ENCODE measurements at places on chromosomes 6 and 20.

- no peak for DNase-seq
Observed at GRCh38 chr20:46171909-46172308, 53.8 kb downstream of the CD40 start.

DNA sequence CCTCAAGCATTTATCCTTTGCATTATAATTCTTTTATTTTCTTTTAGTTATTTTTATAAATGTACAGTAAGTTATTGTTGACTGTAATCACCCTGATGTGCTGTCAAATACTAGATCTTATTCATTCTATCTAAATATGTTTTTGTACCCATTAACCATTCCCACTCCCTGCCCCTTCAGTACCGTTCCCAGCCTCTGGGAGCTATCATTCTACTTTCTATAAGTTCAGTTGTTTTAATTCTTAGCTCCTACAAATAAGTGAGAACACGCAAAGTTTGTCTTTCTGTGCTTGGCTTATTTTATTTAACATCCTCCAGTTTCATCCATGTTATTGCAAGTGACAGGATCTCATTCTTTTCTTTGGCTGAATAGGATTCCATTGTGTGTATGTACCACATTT is 12.5 kb upstream of the ERVFRD-1 start:
- no peak for DNase-seq

DNA sequence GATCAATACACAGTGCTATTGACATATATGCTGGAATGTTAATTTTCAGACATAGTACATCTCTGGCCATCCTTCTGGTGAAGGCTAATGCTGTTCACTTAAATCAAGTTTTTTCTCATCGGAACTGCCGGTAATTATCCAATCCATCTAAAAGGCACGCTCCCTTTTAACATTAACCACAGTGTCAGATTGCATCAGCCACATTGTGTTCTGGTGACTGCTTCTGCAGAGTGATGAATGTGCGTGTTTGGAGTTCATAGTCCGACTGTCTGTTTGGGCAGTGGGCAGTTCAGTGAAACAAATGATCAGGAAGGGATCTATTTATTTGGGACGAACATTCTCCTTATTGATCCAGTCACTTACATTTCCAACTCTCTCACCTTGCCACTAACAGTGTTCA is 49.5 kb downstream of the SOBP start:
- no peak for DNase-seq

DNA sequence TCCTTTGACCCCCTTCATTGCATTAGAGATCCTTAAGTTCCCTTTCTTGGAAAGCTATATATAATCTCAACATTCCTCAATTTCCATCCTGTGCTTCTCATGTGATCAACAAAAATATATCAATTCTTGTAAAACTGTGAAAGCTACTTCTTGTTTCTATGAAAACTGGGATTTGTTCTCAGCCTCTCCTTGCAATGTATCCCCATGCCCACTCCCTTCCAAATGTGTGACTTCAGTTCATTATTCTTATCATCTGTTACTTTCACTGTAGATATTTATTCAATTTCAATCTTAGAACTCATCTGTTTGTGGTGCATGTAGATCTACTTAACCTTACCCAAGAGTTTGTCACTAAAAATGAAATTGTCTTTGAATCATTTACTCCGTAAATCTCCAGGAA is 260.6 kb downstream of the HIVEP2 start:
- DNase-seq, result no peak

- DNase-seq, result no peak
Observed at GRCh38 chr6:98924647-98925046, 23.1 kb downstream of the FBXL4 start.

GRCh38 chr6:14094721-14095120 is 22.9 kb upstream of the CD83 start:
- no peak for DNase-seq

GRCh38 chr20:47102629-47103028 is 208.0 kb downstream of the EYA2 start:
- DNase-seq, result no peak

GRCh38 chr6:169044381-169045230 is 209.0 kb downstream of the THBS2 start:
- DNase-seq, result no peak

- DNase-seq, result no peak
Observed at GRCh38 chr6:143141442-143141841, 80.8 kb downstream of the AIG1 start.

- no peak for DNase-seq
Observed at GRCh38 chr20:63394069-63394919, 33.1 kb upstream of the CHRNA4 start.

GRCh38 chr6:99114769-99115406 is 167.1 kb upstream of the FBXL4 start:
- DNase-seq, result no peak

- DNase-seq, result no peak
Observed at GRCh38 chr6:55433446-55434130, 106.3 kb downstream of the GFRAL start.

DNA sequence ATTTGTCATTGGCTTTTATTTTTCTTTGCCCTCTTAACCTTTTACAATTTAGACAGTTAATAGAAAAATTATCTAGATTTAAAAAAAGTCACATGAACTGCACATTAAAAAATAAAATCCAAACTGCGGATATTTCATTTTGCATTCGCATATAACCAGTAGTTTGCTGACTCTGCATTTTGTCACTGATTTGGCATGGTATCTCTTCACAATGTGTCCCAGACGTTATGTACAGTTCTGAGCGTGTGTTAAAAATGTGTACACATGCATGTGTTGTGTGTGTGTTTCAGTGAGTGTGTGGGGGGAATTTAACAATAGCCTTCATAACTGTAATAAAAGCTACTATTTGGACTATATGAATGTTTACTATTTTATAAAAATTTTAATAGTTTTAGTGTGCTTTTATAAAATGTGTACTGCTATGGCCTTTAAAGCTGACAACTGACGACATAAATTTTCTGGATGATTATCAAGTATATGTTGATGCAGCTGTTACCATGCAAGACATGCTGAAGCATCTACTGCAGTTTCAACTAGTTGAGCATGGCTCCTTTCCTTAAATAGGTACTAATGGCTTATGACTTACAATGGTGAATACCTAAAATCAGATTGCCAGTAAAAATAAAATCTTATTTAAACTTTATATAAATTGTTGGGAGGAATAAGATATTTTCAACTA is 67.7 kb downstream of the HMGCLL1 start:
- no peak for DNase-seq

DNA sequence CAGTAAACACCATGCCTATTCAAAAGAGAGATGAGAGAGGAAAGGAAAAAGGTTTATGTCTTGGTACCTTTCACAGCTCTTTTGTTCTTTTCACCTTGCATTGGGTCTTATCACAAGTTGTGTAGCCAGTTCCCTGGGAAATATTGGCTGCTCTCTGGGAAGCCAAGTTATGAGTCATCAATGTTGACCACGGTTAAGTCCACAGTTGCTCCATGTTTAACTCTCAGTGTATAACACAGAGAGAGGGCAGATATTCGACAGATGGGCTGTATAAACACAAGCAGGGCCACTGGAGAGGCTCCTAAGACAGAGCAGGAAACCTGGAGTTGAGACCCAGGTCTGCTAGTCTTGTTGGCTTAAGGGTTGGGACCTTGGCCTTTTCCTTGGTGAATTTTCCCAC is 718.6 kb downstream of the QKI start:
- DNase-seq, result no peak

- DNase-seq, result no peak
Observed at GRCh38 chr6:100153636-100154275, 159.7 kb upstream of the MCHR2 start.

GRCh38 chr20:7291323-7291943 is 523.9 kb downstream of the BMP2 start:
- no peak for DNase-seq

DNA sequence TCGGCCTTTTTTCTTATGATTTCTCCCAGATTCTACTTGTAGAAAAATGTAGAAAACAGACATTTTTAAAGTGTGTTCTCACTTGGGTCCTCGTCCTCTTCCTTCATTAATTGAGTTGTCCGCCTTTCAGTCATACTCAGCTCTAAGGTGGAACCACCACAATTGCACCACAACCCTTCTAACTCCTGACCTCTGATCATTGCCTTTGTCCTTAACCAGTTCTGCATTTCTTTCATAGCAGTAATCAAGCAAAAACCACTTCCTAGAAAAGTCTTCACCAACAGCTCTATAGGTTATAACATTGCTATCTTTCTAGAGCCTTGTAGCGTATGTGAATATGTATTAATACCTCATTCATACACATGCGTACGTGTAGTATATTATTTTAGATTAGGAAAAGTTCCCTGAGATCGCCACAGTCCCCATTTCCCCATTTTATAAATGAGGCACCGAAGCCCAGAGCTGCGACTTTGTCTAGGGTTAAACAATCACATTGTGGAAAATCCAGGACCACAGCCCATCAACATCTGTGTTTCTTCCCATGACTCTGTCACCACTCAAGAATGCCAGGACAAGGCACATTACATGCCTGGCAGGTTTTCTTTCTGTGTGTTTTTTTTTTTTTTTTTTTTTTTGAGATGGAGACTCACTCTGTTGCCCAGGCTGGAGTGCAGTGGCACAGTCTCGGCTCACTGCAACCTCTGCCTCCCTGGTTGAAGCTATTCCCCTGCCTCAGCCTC is 175.5 kb downstream of the BTBD3 start:
- DNase-seq, result no peak

DNA sequence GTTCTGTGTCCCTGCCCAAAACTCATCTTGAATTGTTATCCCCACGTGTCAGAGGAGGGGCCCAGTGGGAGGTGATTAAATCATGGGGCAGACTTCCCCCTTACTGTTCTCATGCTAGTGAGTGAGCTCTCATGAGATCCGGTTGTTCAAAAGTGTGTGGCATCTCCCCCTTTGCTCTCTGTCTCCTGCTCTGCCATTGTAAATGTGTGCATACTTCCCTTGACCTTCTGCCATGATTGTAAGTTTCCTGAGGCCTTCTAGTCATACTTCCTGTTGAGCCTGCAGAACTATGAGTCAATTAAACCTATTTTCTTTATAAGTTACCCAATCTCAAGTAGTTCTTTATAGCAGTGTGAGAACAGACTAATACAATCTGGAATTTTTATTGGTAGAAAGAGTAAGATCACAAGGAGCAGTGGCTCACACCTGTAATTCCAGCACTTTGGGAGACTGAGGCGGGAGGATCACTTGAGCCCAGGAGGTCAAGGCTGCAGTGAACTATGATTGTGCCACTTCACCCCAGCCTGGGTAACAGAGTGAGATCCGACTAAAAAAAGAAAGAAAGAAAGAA is 47.1 kb upstream of the SLC22A16 start:
- DNase-seq, result no peak

DNA sequence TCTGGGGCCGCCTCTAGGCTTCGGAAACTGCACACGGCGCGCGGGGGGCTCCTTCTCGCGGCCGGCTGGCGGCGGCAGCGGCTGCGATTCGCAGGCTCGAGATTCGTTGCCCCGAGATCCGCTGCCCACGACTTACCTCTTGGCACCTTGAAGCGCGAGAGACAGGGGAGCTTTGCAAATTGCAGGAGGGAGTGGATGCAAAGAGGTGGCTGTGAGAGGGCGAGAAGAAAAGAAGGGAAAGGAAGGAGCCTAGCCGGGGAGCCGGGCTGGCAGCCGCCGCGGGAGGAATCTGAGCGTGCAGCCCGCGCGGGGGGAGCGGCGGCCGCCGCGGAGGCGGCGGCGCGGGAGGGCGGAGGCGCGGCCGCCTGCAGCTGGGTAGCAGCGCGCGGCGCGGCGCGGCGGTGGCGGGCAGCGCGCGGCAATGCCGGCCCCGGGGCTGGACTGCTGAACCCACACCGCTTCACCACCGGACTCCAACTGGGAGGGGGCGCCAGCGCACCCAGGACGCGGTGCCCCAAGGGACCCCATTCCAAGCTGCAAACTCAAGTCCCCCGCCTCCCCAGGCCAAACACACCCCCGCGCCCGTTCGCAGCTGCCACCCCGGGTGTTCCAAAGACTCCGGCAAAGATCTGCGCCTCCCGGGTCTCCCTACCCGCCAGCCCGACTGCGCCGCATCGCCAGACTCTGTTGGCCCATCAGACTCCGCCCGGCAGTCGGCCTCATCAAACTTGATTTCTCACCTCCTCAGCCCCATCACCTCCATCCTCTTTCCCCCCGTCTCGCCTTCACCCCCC is 44.2 kb upstream of the SUPT3H start:
- peak; percentile 78 for DNase-seq

DNA sequence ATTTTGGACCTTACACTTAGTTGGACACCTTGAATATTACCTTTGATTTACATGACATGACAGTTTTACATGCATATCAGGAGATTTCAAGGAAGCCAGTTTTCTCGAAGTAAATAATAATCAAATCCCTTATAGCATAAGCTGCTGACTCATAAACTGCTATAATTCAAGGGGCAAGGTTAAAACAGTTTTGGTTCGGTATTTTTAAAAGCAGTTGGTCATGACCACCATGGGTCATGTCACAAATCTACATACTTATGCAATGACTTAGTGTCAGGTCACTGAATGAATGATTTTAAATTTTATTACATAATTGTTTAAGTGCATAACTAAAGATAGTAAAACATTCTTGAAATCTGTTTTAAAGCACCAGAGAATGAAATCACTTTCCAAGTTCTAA is 158.0 kb downstream of the DST start:
- DNase-seq, result no peak

- DNase-seq, result no peak
Observed at GRCh38 chr20:15214051-15214450, 876.6 kb upstream of the FLRT3 start.

DNA sequence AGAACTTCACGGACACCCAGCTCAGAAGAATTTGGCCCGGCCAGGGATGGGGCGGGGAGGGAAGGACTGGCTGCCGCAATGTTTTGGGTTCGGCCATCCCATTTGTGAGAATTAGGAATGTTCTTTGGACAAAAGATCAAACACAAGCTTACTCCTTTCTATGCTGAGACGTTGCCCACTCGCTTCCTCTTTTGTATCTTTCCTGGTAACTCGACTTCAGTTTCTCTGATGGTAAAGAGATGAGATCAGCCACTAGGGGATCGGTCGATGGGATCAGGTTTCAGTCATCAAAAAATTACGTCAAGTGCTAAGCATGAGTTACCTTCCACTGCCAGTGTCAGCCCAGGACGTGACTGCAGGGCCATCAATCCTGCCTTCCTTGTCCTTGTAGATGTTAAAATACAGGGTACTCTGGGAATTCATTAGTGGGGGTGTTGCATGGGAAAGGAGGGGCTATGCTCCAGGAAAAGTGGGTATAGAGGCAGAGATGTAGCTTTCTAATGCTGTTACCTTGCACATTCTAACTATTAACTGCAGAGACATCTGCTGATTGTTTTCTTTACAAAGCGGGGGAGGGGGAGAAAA is 190.2 kb downstream of the TSHZ2 start:
- no peak for DNase-seq

GRCh38 chr6:162234631-162235030 is 492.9 kb downstream of the PRKN start:
- no peak for DNase-seq

All from activated CD8-positive, alpha-beta memory T cell treated with anti-CD3 and anti-CD28 coated beads, Interleukin-2, amount 50 U/mL, for 48 hours (primary cell).